Stimulated activated CD8-positive, alpha-beta memory T cell treated with anti-CD3 and anti-CD28 coated beads, Interleukin-4, amount 100 ng/mL, for 1 hour (primary cell): ENCODE measurements at places on chromosomes 13 and 19.

GRCh38 chr19:5953030-5953589 lies 24.8 kb downstream of the RANBP3 start:
- DNase-seq, result no peak

- DNase-seq, result no peak
These were observed 598 bp upstream of the LPAR2 start for GRCh38 chr19:19628501-19629134.

DNA sequence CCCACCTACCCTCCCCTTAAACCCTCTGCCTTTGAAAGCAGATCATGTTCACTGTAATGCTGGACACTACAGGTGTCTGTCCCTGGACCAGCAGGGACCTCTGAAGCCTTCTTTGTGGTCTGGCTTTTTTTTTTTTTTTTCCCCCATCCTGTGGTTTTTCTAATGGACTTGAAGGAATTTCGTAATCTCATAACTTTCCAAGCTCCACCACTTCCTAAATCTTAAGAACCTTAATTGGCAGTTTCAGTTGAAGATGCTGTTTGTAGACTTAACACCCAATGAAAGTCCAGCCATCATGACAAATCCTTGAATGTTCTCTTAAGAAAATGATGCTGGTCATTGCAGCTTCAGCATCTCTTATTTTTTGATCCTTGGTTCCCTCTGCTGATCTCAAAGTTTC lies 45.0 kb upstream of the LRCH1 start:
- no peak for DNase-seq

DNA sequence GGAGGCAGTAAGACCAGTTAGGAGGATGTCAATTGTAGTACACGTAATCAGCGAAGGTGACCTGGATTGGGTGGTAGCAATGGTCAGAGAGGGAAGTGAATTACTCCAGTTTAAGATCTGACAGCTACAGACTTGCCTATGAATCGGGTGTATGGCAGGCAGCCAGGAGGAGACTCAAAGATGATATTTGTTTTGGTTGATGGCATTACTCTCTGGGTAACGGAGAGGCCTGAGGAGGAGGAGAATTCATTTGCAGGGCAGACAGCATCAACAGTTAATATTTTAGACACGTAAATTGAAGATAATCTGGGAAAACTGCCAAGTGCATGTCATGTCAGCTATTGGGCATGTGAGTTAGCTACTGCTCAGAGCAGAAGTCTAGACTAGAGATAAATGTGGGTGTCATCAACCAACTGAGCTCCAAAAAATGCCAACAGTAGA lies 109.2 kb downstream of the SGCG start:
- DNase-seq, result no peak

DNA sequence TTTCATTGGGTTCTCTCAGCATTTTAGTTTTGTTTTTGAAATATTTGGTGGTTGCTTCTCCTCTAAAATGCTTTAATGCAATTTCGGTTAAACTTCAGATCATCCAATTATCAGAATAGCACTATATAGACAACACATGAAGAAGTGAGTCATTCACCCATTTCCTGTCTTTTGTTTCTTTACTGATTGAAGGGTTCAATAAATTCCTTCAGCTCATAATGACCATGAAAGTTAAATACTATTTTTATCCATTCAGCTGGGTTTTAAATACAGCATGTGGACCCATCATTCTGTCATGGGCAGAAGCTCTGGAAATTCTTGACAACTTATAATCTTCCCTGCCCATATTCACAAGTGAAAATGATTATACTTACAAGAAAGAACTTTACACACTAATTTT lies 187.2 kb downstream of the ITGBL1 start:
- DNase-seq, result no peak

DNA sequence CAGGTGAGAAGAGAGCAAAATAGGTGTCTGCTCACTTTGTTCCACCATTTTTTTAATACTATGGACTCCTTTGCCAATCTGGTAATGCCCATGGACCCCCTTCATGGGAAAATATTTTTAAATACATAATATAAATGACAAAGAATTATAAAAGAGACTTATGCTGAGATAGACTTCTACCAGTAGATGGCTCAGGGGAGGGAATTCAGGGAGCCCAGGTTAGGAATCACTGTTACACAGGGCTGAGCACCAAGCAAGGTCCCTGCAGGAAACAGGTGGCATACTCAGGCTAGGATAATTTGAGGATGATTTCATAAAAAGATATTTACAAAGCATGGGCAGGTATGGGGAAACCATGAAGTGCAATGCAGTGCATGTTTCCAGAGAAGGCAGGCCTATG lies 525.9 kb downstream of the FGF9 start:
- DNase-seq, result no peak

DNA sequence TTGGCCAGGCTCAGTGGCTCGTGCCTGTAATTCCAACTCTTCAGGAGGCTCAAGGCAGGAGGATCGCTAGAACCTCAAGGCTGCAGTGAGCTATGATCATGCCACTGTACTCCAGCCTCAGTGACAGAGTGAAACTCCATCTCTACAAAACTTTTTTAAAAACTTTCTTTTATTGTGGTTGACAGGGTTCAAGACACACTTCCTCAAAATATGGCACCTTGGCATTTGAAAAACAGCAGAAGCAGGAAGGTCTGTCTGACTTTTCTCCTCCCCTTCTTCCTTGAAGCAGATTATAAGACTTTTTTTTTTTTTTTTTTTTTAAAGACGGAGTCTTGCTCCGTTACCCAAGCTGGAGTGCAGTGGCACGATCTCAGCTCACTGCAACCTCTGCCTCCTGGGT lies 100.3 kb downstream of the TM9SF2 start:
- no peak for DNase-seq

GRCh38 chr19:40225440-40226305 lies 816 bp downstream of the CCNP start:
- DNase-seq, result no peak

- no peak for DNase-seq
These were observed 11.1 kb downstream of the DAZAP1 start for GRCh38 chr19:1418496-1418775.

DNA sequence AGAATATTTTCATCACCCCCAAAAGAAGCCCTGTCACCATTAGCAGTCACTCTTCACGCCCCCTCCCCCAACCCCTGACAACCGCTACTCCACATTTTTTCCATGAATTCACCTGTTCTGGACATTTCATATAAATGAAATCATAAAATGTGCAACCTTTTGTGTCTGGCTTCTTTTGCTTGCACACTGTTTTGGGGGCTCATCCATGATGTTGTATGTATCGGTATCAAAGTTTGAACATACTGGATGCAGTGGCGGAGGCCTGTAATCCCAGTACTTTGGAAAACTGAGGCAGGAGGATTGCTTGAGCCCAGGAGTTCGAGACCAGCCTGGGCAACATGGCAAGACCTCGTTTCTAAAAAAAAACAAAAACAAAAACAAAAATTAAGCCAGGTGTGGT lies 7.2 kb downstream of the GADD45B start:
- DNase-seq, result no peak

DNA sequence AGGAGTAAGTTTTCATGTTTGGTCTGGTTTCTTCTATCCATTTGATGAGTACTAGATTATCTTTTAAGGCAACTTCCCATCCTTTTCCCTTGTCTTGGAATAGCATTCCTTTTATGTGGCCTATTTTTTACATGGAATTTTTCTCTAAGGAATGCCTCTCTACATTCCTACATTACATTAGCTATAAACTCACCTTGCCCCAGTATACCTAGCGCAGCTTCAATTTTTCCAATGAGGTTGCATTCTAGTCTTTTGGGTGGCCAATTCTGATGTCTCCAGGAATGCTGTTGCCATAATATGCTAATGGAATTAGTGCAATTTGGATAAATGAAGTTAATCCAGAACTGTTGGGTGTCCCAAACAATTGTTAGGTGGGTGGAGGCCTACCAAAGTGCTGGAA lies 33.8 kb downstream of the KBTBD6 start:
- DNase-seq, result no peak

DNA sequence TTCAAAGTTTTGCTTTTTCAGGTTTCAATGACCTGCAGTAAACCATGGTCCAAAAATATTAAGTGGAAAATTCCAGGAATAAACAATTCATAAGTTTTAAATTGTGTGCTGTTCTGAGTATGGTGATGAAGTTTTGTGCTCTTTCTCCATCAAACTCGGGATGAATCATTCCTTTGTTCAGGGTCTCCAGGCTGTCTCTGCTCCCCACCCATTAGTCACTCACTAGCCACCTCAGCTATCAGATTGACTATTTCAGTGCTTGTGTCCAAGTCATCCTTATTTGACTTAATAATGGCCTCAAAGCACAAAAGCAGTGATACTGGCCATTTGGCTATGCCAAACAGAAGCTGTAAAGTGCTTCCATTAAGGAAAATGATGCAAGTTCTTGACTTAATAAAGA lies 1140.4 kb downstream of the EFNB2 start:
- DNase-seq, result no peak

DNA sequence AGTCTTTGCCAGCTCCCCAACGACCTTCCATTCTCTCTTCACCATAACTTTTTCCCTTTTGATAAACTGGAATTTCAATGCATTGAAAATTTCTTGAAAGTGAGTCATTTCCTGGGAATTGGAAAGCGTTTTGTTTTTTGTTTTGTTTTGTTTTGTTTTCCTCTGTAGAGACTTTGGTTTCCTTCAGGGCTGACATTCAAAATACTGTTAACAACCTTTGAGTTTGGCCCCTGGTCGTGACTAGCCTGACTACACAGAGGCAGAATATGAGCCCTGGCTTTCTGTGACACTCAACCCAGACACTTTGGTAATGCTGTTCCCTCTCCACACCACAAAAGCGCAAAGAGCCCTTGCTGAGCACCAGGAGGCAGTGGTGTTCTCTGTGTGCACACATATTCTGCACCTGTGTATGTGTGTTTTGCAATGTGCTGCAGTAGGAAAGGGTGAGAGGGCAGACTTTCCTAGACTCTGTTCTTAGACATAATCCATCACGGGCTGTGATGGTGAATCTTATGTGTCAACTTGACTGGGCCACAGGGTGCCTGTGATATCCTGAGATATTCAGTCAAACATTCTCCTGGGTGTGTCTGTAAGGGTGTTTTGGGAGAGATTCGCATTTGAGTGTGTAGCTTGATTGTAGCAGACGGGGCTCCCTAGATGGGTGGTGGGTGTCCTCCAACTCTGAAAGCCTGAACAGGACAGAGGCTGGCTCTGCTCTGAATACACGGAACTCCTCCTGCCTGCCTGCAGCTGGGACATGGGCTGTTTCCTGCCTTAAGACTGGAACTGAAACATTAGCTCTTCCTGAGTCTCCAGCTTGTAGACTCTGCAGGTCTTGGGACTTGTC lies 29.5 kb upstream of the ANKRD10 start:
- no peak for DNase-seq

GRCh38 chr13:109401891-109402290 lies 384.5 kb downstream of the IRS2 start:
- no peak for DNase-seq

DNA sequence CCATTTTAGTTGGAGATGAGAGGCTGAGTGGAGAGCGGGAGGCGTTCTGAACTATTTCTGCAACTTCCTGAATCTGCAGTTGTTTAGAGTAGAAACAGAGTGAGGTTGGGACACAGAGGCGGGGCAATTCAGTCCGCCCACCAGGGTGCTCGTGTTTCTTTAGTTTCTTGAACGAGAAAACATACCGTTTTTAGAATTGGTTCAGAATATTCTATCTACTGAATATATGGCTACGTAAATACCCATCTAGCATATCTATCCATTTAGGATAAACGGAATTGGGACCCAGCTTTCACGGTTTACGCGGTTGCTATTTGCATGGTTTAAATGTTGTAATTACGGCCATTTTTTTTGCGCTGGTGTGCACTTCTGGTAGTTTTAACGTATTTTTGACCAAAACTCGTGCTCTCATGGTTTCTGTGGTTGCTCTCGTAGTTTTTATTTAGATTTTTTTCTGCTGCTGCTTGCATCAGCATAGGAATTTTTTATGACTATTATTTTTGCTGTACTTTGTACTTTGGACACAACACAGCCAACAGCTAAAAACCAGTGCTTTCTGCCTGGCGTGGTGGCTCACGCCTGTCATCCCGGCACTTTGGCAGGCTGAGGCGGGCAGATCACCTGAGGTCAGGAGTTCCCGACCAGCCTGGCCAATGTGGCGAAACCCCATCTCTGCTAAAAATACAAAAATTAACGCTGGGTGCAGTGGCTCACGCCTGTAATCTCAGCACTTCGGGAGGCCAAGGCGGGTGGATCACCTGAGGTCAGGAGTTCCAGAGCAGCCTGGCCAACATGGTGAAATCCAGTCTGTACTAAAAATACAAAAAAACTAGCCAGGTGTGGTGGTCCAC lies 32.7 kb downstream of the TIMM13 start:
- no peak for DNase-seq
